ENCODE measurements at places on chromosomes 11 and 22.

- DNase-seq, result no peak
Observed at GRCh38 chr11:111370902-111371578, 8.0 kb downstream of the POU2AF1 start.

DNA sequence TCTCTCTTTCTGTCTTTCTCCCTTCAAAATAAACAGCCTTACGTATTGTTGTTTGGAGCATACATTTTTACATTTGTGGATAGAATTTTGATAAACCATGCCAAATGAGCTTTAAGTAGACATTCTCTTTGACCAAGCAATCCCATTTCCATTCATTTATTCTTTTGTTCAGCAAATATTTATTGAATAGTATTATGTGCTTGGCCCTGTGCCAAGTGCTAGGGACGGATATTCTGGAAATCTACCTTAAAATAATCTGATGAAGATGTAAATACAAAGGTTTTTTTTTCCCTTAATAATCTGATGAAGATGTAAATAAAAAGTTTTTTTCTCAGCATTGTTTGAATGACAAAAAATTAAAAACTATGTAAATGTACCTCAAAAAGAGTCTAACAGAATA, 2.1 kb downstream of the OLFML1 start:
- no peak for DNase-seq

DNA sequence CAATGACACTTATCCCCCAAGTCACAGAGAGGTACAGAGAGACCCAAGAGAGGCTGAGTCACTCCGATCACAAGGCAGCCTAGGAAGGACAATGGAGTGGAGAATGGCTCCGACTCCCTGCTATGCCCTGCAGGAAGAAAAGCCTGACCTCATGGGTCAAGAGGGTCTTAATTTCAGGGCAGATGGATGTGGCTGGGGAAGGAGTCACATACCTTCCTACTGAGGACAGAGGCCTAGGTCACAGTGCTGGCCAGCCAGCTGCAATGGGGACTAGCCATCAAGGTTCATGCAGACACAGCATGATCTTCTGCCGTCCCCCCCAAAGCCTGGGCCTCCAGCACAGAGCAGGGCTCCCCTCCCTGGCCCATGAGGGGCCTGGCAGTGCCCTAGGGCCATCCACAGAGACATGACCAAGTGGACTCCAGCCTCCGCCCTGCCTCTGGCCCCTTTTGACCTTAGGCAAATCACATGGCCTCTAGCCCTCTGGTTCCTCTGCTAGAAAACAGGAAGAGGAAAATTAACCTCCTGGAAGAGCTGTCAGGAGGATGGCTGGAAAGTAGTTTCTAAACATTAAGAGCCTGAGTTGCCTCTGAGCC, 1.8 kb downstream of the ARRB1 start:
- DNase-seq, result no peak

DNA sequence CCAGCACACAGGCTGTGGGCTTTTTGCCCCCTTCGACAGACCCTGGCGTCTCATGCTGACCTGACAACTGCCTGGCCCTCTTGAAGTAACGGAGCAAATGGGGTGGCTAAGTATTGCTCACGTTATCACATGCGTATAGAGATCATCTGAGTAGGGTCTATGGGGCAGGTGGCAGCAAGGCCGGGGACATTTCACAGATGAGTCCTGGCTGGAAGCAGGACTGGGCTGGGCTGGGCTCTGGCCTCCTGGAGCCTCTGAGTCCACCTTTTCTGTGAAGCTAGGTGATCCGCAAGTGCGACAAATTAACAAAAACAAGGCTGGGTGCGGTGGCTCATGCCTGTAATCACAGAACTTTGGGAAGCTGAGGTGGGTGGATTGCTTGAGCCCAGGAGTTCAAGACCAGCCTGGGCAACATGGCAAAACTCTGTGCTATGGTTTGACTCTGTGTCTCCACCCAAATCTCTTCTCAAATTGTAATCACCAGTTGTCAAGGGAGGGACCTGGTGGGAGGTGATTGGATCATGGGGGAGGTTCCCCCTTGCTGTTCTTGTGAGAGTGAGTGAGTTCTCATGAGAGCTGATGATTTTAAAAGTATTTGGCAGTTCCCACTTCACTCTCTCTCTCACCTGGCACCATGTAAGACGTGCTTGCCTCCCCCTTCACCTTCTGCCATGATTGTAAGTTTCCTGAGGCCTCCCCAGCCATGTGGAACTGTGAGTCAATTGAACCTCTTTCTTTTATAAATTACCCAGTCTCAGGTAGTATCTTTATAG, 122.0 kb downstream of the MPPED1 start:
- DNase-seq, result no peak

- DNase-seq, result peak; percentile 15
Observed at GRCh38 chr11:5564259-5565019, 16.1 kb upstream of the OR52H1 start.

DNA sequence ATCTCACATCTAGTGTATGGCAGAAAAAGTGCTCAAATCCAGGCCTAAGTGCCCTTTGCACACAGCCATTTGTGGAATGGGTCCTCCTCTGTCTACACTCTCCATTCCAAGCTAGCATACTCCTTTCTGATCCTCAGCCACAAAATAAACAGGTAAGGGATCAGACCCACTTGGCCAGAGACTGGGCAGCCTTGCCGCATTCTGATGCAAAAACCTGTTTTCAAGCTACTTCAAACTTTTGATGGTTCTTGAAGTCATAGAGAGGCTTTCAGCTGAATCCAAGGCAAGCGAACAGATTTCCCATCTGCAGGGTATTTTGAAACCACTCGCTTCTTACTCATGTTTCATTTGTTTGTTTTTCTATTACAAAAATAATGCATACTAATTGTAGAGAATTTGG, 136.6 kb upstream of the NAV2 start:
- peak; percentile 49 for DNase-seq

GRCh38 chr11:31601635-31602282, 92.2 kb downstream of the ELP4 start:
- DNase-seq, result no peak

- DNase-seq, result no peak
Observed at GRCh38 chr11:64638018-64638665, 47.1 kb downstream of the SLC22A12 start.

- no peak for DNase-seq
Observed at GRCh38 chr11:118961591-118961990, 5.5 kb downstream of the UPK2 start.

GRCh38 chr11:80925321-80925720, 1484.5 kb upstream of the TENM4 start:
- DNase-seq, result no peak

- DNase-seq, result peak; percentile 39
Observed at GRCh38 chr22:29727131-29727523, 7.3 kb downstream of the CABP7 start.

GRCh38 chr11:58506935-58507334, 970 bp downstream of the OR5B21 start:
- no peak for DNase-seq

DNA sequence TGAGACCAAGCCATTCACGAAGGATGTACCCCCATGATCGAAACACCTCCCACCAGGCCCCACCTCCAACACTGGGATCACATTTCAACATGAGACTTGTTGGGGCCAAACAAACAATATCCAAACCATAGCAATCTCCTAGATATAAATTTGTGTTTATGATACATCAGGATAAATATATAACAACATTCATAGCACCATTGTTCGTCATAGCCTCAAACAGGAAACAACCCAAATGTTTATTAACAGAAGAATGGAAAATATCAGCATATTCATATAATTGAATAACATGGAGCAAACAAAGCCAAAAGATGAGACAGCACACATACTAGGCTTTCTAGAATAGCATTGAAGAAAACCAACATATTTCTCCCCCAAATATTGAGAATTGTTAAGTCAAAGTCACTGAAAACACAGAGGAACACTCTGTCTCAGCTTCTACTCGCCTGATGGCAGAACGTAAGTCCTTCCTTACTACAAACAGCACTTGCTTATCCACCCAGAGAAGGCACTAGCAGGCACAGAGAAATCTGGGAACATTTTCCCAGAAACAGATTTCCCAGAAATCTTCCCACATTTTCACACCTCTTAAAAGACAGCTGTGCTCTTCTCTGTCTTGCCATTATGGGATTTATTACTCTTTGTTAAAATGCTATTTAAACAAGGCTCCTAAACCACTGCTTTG, 8.1 kb upstream of the GDPD4 start:
- DNase-seq, result peak; percentile 5

DNA sequence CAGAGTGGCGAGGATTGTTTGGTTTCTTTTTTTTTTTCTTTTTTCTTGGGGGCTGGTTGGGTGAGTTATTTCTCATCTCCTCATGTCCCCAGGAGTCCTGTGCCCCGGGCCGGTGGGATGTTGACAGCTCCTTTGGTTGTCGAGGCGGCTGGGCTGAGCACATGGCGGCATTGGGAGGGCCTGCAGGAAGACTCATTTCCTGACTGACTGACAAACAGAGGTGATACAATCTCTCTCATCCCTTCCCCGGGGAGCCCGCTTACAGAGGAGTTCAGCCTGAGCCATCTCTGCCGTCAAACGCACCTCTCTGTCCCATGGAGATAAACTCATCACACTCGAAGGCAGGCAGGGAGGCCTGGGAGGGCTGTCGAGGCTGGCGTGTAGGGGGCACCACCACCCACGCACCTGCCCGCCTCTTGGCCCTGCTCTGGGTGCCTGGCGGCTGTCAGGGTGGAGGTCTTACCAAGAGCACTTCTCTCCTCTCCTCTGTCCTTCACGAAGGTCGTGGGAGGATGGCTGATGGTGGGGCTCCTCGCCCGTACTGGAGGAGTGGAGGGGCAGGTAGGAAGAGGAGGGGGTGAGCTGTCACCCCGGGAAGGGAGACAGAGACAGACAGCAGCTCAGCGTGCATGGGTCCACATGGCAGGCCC, 60.0 kb upstream of the NECTIN1 start:
- no peak for DNase-seq

GRCh38 chr11:94964934-94965333, 8.4 kb downstream of the CWC15 start:
- DNase-seq, result no peak

DNA sequence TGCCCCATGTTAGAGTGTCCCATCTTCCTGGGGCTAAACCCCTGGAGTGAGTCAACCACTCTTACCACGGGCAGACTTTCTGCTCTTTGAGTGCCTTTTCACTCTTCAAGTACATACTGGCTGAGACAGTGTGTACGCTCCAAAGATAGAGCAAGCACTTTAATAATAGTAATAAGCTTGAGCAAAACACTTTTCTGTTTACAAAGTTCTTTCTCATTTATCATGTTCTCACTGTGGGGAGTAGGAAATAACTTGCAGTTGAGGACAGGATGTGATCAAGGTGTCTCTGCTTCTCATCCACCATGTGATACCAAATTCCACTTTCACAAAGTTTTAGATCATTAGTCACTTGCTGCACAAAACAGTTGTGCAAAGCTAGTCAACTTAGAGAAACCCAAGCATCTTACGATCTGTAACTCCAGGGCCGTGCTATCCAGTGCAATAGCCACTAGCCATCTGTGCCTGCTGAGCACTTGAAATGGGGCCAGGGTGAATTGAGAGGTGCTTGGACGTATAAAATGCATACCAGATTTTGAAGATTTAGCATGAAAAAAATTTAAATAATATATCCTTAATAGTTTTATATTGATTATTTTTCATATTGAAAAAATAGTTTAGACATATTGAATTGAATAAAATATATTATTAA, 135.3 kb downstream of the KIF18A start:
- DNase-seq, result peak; percentile 93

- DNase-seq, result no peak
Observed at GRCh38 chr22:37103151-37103550, 6.4 kb downstream of the TMPRSS6 start.

- no peak for DNase-seq
Observed at GRCh38 chr11:9957072-9957471, 293.2 kb downstream of the SWAP70 start.

DNA sequence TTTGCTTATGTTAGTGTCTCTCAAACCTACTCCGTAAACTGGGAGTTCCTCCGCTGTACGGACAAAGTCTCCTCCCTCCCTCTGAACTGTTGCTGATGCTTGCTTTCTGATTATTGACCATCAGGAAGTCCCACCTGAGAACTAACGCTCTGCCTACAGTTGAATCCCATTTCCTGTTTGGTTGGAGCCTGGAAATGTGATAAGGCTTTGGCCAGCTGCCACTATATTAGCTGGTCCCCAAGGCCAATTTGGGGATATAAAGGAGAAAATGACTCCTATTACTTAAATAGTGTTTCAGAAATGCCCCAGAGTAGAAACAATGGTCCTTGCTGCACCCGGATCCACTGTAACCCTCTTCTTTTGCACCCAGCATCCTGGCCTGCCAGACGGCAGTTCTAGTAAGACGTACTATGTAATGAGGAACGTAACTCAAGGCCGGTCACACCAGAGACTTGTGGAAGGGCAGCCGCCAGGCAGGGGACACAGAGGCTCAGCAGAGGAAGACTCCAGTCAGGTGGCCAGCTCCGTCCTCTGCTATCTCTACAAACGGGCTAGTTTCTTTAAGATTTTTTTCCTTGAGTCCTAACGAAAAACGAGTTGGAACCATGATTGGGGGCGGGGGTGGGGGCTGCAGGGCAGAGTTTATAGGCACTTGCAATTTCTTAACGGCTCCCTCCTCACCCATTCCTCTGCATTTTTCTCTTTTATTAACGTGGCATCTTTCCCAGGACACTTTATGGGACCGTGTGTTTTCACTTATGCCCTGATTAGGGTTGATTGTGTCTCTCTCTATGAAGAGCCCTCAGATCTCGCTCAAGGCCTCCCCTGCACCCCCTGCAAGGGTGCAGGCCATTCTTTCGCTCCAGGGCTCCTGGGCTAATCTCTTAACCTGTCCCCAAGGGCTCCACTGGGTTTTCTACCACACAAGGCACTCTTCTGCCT, 72.8 kb upstream of the CDON start:
- no peak for DNase-seq

DNA sequence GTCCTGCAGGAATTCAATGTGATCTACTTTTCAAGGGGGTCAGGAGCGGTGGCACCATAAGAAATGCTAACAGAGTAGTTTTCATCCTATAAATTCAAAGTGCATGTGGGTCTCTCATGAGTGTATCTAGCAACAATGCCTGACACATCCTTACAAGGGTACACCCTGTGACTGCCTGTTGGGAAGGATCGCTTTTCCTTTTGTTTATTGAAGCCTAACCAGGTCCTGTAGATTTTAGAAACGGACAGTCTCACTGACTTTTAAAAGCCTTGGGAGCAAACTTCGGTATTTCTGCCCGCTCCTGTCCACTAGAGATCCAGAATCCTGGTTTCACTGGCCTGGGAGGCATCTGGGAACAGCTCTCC, 102.4 kb downstream of the MICAL2 start:
- DNase-seq, result no peak

DNA sequence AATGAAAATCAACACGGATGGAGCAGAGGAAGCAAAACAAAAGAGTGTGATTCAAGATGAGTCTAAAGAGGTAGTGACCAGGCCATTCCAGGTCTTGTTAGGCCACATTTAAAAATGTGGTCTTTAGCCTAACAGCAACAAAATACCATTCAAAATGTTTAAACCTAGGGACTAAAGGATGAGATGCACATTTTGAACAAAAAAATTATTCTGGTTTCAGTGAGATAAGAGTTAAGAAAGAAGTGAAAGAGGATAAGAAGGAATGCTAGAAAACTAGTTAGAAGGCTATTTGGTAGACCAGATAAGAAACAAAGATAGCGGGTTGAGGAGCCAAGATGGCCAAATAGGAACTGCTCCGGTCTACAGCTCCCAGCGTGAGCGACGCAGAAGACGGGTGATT, 85.2 kb downstream of the CWF19L2 start:
- DNase-seq, result no peak
